ENCODE measurements at places on chromosomes 1 and 21.

DNA sequence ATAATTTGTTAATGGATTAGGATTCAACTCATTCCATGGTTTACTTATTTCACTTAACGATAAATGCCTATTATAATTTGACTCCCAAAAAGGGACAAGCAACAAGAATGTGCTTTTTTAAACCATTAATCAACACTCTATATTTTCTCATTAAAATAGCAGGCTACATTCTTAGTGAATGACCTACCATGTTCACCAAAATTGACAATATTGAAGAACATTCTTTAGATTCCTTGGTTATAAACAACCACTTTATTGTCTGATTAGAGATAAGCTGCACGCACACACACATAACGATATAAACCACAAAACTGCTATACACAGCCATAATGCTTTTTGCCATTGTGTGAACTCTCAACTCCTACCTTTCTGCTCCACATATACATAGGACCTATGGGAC lies 75.4 kb upstream of the LRRC7 start:
- H3K27me3 ChIP-seq, result no peaks in the 10 kb centered on the region
- no peaks in the 10 kb centered on the region for H3K36me3 ChIP-seq
- no peak overlapping the region for H3K27ac ChIP-seq
- H3K4me3 ChIP-seq, result no peak overlapping the region
- no peaks in the 10 kb centered on the region for H3K4me1 ChIP-seq

DNA sequence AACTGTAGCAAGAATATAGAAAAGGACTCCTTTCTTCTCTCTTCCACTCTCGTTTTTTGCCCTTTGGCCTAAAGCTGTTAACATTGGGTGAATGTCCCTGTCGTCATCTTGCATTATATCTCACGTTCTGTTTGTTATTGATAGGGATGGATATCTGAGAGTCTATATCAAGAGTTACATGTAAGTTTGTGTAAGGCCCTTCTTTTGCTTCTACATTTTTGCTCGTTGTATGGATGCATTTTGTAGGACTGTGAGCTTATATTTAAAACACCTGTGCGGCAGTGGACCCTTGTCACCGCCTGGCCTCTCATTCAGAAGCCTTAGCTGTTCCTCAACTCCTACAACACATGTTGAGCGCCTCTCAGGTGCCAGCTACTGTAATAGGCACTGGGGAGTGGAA lies 211.9 kb downstream of the DISC1 start:
- no peaks in the 10 kb centered on the region for H3K4me1 ChIP-seq
- no peaks in the 10 kb centered on the region for H3K27me3 ChIP-seq
- H3K4me3 ChIP-seq, result no peak overlapping the region

DNA sequence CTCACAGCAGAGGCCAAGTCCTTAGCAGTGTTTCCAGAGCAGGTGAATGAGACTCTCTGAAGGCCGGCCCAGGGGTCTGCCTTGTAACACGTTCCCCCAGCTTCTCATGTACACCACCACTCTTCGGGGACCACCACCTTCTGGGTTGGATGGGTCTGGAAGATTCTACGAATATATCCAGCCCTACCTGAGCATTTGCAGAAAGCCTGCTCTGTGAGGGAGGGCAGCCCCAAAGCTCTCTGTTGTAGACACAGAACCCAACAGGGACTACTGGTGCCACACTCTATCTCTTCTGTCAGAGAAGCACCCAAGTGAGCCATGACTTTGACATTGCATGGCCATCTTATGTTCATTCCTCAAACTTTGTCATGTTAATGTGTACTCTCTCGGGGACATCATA lies 61.8 kb downstream of the CD247 start:
- peak overlapping the region; percentile 3 for H3K4me3 ChIP-seq
- H3K27ac ChIP-seq, result no peak overlapping the region
- no peaks in the 10 kb centered on the region for H3K36me3 ChIP-seq
- no peaks in the 10 kb centered on the region for H3K27me3 ChIP-seq

DNA sequence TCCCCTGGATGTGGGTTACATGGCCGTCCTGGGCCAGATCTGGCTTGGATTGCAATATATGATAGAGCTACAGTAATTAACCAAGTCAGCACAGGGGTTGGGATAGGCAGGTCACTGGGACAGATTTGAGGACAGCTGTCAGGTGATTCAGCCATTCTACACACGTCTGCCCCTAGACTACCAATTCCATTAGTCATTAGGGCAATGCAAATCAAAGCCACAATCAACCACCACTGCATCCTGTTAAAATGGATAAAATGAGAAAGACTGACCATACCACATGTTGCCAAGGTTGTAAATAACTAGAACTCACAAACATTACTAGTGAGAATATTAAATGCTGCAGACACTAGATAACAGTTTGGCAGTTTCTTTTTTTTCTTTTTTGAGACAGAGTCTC lies 16.0 kb downstream of the C21orf58 start:
- no peak for DNase-seq
- H3K27me3 ChIP-seq, result no peaks in the 10 kb centered on the region
- no peak overlapping the region for H3K27ac ChIP-seq
- H3K36me3 ChIP-seq, result peaks cover 2% of the 10 kb centered on the region
- no peak overlapping the region for H3K4me3 ChIP-seq

DNA sequence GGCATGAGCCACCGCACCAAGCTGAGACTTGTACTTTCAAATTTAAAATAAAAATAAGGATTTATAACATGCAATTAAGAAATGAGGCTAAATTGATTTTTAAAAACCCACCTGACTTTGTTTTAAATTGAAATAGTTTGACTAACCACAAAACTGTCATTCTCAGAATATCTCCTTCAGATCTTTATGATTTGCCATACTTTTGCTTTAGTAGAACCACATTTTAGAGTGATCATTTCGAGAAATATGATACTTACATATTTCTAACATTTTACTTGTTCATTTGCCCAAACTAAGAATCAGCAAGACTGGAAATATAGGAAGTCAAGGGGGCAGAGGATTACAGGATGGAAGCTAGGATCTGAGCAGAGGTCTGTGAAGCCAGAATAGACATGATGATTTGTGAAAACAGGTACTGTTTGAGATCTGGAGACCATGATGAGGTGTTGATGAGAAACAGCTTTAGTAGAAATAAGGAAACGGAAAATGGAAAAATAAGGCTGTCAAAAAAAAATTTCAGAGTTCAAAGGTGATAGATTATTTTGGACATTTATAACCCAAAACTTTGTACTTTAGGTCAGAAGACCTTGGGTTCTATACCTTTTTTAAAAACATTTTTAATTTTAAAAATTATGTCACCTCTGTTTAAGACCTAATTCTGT lies 44.8 kb downstream of the GIPC2 start:
- H3K36me3 ChIP-seq, result no peaks in the 10 kb centered on the region
- no peak for DNase-seq
- H3K27ac ChIP-seq, result no peak overlapping the region
- no peaks in the 10 kb centered on the region for H3K4me1 ChIP-seq

DNA sequence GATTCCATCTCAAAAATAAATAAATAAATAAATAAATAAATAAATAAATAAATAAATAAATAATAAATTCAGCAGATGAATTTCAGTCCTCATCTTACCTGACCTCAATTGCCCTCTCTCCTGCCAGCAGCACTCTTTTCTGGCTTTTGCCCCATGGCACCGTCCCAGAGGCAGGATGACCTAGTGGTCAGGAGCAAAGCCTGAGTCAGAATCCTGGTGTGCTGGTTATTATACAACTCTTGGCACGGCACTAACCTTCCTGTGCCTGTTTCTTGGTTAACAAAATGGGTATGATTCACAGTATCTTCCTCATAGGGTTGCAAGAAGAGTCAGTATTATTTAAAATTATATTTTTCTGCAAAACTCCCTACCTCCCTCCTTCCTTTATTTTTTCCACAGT lies 43.0 kb downstream of the NKAIN1 start:
- H3K27me3 ChIP-seq, result no peaks in the 10 kb centered on the region
- DNase-seq, result no peak
- H3K27ac ChIP-seq, result no peak overlapping the region
- H3K36me3 ChIP-seq, result no peaks in the 10 kb centered on the region
- no peak overlapping the region for H3K4me3 ChIP-seq
- no peaks in the 10 kb centered on the region for H3K4me1 ChIP-seq

DNA sequence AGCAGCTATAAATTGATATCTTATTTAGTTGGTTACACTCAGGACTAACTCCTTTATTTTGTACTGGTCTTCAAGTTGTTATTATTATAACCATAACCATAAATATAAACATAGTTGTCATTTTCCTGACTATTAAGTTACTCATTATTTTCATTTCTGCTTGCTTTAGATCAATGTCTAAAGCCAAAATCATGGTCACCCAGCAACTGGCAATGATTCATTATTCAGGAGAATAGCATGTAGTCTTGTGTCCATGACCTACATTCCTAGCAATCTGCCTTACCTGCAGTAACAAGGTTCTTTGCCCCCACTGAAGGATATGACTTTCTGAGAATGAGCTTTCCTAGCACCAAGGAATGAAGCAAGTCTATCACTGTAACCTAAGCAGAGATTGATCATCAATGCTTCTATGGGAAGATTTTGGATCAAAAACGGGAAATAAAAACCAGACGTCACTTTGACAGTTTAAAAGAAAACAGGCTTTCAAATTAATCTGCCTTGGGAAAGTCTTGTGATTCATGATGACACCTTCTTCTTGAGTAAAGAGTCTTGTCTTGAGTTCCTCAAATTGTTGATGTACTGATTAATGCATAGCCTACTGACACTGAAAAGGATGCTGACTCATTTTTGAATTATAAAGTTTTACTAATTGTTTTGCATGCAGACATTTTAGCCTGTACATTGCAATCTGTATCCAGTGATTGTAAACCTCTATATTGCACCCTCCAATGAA lies 203.3 kb upstream of the IVNS1ABP start:
- no peaks in the 10 kb centered on the region for H3K4me1 ChIP-seq
- H3K4me3 ChIP-seq, result no peak overlapping the region
- no peaks in the 10 kb centered on the region for H3K36me3 ChIP-seq
- no peak for DNase-seq
- H3K27me3 ChIP-seq, result no peaks in the 10 kb centered on the region
- H3K27ac ChIP-seq, result no peak overlapping the region

DNA sequence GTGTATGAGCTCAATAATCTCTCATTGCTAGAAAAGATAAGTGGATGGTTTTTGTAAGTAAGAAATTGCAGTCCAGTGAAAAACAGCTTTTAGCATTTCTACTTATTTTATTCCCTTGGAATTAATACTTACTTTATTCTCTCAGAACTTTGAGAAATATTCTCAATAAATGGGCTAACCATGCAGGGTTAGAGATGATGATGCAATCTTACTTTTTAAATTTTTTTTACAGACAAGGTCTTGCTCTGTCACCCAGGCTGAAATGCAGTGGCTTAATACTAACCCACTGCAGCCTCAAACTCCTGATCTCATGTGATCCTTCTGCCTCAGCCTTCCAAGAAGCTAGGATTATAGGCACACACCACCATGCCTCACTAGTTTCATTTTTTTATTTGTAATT lies 440.8 kb upstream of the ZP4 start:
- no peak overlapping the region for H3K4me3 ChIP-seq
- no peak overlapping the region for H3K27ac ChIP-seq
- H3K27me3 ChIP-seq, result no peaks in the 10 kb centered on the region
- no peaks in the 10 kb centered on the region for H3K36me3 ChIP-seq
- DNase-seq, result no peak
- H3K4me1 ChIP-seq, result no peaks in the 10 kb centered on the region

- DNase-seq, result no peak
- no peak overlapping the region for H3K27ac ChIP-seq
- no peaks in the 10 kb centered on the region for H3K36me3 ChIP-seq
- no peak overlapping the region for H3K4me3 ChIP-seq
- no peaks in the 10 kb centered on the region for H3K27me3 ChIP-seq
Measured at GRCh38 chr1:54970901-54971300, 9.5 kb upstream of the TMEM61 start.

DNA sequence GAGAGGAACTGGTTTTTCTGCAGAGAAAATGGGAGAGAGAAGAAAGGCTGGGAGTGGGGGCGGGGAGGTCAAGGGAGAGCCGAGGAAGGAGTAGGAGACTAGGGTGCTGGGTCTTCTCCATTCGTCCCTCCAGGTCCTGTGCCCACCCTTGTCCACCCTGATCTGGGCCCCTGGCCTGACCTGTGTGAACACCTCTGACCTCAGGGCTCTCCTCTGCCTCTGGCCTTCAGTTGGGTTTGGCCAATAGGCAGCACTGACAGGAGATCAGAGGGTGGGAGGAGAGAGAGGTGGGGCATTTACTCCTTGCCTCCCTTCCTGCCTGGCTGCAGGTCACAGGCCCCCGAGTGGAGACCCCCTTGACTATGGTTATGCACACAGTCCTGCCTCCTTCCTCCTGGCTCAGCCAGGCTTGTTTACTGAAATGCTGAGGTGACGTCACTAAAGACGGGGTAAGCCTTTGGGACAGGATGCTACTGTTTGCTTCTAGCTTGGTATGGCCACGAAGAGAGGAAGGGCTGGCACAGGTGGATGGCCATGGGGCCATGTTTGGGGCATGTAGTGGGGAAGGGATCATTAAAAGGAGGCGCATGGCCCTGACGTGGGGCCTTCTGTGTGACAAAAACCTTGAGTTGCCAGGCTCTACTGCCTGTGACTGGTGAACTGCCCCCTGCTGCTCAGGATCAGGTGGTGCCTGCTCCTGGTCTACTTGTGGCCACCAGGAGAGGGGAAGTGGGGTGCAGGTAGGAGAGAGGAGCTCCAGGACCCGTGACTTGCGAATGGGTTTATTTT lies 248.7 kb upstream of the CSF3R start:
- H3K4me1 ChIP-seq, result peaks cover 8% of the 10 kb centered on the region
- no peaks in the 10 kb centered on the region for H3K36me3 ChIP-seq
- no peak overlapping the region for H3K4me3 ChIP-seq
- DNase-seq, result no peak

DNA sequence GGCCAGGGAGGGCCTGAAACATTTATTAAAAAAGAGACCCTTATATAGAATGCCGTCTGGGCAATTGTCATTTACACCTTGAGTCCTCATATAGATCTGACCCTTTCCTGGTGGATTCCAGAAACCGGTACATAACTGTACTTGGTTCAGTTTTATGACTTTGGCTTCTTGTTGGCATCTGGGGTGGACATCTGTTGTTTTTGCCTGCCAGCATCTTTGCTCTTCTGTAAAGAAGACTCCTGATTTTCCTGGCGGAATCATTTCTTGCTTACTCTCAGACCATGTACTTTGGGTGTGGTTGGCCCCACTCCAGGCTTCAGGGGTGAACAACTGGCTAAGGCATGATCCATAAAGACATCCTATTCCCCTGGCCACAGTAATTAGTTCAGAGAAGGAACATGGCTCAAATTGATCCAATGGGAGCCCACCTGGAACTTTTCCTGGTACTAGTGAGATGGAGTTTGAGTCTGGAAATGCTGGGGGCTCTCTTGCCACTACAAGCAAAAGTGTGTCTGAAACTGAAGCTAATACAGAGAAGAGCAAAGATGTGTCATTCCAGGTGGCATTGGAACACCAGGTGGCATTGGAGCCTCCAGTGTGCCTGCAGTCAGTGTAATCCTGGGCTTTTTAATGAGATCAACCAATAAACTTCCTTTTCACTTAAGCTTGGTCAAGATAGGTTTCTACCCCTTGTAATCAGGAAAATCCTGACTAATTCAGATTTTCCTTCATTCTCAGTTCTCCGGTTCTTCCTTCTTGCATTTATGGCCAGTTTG lies 332.5 kb upstream of the CAMK1G start:
- H3K27me3 ChIP-seq, result no peaks in the 10 kb centered on the region
- DNase-seq, result no peak
- H3K36me3 ChIP-seq, result no peaks in the 10 kb centered on the region
- no peak overlapping the region for H3K27ac ChIP-seq

GRCh38 chr1:51423073-51423821 lies 92.9 kb upstream of the TTC39A start:
- H3K27ac ChIP-seq, result peak overlapping the region; percentile 74
- H3K4me1 ChIP-seq, result peaks cover 8% of the 10 kb centered on the region
- H3K27me3 ChIP-seq, result no peaks in the 10 kb centered on the region
- H3K4me3 ChIP-seq, result no peak overlapping the region
- no peaks in the 10 kb centered on the region for H3K36me3 ChIP-seq

Data from H1 (cell line).